ENCODE measurements at places on chromosomes 5 and 9.

DNA sequence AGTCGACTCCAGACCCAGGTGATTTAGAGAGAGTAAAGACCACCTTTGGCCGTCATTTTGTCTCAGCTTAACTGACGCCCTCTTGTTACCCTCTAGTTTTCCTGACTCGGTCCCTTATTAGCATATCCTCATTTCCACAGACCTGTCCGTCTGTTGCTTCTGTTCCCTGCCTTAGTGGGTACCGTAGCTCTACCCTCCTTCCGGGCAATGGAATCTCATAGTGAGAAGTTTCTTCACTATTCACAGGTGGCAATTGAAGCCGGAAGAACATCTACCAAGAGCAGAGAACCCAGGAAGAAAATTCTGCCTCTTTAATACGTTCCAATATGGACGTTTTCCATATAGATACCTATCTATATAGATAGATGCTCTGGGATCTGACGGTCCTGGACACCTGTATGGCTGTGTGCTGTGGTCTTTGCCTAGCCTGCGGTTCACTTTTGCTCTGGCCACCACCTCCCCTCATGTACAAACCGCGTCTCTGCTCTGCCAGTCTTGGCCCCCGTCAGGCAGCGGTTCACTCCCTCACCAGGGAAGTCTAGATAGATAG lies 652 bp upstream of the TMEM161B start:
- peak; percentile 66 for ATAC-seq

- ATAC-seq = no peak
Measured at GRCh38 chr5:112703866-112704820, 33.5 kb upstream of the APC start.

- peak; percentile 65 for ATAC-seq
Measured at GRCh38 chr5:36414869-36415282, 113.2 kb upstream of the RANBP3L start.

- no peak for ATAC-seq
Measured at GRCh38 chr9:73038089-73038509, 85.2 kb upstream of the ALDH1A1 start.

DNA sequence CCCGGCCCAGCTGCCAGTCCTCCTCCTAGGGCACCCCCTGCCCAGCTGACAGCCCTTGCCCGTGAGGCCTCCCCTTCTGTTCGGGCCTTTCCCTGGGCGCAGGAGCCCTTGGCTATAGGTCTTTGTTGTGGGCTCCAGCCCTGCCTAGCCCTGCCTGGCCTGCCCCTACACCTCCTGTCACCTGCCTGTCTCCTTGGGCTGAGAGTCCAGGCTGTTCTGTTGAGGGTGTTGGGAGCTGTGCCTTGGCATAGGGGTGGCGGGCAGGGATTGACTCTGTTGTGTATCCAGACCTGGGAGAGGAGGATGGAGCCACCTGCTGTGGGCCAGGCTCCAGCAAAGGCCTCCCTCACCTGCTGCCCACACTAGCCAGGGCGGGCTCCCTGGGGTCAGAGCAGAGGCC lies 11.6 kb downstream of the FCN2 start:
- no peak for ATAC-seq

- no peak for ATAC-seq
Measured at GRCh38 chr9:124368692-124369091, 46.5 kb downstream of the PSMB7 start.

GRCh38 chr5:126351153-126351552 lies 72.1 kb upstream of the GRAMD2B start:
- ATAC-seq = peak; percentile 18

DNA sequence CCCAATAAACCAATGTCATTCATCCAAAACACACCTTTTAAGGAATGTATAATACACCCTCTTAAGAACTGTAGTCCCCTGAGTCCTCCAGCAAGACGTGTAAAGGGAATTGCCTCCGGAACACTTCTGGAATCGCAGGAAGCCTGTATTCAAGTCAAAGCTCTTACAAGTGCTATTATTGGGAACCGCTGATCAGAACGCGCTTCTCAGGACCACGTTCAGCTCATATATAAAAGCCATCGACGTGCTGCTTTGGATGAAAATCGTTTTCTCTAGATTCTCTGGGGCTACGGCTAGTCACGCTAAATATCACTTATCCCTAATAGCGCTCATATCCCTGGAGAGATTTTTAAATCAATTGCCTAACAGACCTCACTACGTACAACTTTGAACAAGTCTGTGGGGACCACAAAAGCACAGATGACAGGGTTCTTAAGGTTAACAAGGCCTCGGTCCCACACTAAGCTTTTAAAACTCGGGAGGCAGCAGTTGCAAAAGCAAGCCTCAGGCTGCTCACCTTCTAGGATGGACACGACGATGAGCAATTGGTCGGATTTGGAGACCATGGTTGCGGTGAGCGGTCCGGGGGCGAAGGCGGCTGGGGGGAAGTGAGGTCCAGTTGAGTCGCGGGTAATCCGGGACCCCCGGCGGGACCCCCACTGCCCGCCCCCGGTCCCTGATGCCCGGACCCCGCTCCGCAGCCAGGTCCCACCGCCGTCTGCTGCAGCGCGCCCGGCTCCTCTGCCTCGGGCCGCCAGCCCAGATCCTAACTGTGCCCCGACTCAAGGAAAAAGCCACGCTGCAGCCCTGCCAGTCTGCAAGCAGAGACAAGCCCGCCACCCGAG lies 548 bp downstream of the CEP120 start:
- peak; percentile 54 for ATAC-seq

GRCh38 chr5:11904265-11904906 lies at the start of gene CTNND2:
TSS of gene CTNND2 (minus strand) at chr5:11904446. CDS start at chr5:11903853, 593 bp downstream.
- peak; percentile 75 for ATAC-seq

GRCh38 chr5:3656803-3657202 lies 61.2 kb downstream of the IRX1 start:
- no peak for ATAC-seq

Data from SK-N-SH treated with all-trans-retinoic acid at 6 μM for 48 hours (cell line).